ENCODE measurements at places on chromosomes 16 and 17.

DNA sequence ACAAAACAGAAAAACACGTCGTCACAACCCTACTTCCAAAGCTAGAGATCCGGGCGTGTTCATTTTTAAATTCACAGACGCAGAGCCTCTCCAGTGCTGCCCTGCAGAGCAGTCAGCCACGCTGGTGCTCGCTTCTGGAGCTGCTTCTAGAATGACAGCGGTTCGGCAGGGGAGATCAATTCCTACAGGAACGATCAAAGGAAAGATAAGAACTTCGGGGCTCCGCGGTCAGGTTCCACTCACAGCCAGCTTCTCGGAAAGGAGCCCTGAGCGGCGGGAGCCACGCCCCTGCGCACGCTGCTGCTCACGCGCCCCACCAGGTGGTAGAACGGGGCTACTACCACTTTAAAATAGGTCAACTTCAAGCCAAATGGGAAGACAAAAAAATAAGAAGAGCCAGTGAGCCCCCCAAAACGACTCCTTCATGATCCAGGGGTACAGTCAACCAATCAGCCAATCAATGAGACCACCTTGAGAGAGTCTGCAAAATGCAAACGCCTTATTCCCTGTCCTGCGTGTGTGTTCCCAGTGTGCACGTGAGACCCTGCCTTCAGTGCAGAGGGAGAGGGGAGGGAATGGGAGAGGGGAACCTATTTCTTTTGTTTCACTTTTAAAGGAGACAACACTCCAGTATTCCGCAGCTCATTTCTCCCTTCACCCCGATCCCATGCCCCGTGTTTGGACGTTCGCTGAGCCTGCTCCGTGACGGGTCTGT, 209.7 kb downstream of the RBFOX3 start:
- peak; percentile 50 for DNase-seq

DNA sequence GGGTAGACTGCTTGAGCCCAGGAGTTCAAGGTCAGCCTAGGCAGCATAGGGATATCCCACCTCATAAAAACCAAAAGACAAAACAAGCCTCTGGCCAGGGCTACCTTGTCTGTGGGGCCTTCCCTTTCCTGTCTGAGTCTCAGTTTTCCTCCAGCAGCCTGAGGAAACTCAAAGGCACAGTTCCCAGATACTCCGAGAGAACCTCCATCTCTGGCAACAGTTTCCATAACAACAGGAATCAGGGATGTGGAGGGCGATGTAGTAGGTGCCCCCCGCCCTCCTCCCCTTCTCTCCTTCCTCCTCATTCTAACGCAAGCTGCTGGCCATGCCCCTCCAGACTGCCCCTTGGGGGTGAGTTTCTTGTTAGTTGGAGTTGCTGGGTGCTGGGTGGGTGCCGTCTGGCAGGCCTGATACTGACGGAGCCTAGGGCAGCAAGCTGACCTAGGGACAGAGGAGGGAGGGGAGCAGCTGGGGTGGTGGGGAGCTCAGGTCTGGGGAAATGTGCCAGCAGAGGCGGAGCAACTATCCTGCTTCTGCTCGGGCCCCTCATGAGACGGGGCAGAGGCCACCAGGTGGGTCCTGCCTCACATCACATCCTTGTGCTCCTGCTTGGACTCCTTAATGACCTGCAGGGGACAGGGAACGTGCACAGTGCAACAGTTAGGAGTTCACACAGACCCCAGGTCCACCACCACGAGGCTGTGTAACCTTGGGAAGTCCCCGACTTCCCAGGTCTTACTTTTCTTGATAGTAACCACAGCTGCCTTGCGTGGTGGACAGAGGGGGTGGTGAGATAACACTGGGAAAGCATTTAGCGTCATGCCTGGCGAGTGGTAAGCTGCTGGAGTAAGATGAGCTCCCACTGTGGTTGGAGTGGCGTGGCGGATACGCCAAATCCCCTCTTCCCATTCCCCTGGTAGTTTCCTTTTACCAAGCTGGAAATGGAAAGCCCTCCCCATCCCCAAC, 7.8 kb upstream of the EFTUD2 start:
- DNase-seq: no peak

- no peak for DNase-seq
Observed at GRCh38 chr17:61391595-61392291, 7.9 kb upstream of the TBX2 start.

DNA sequence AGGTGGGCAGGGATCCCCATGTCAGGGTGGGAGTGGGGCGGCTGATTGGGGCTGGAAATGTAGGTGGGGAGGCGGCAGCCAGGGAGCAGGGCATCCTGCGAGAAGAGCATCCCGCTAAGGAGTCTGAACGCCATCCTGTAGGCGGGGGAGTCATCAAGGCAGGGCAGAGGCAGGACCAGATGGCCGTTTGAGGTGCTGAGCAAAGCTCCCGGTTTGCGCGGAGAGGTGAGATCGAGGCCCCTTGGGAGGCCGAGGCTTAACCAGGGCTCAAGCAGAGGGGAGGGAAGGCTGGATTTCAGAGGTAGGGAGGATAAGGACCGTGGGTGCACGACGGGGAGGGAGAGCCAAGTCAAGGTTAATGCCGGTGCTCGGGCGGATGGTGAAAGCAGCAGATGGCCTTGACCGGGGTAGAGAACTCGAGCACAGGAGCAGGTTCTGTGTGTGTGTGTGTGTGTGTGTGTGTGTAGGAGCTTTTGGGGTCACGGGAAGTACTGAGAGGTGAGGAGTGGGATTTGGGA, 472 bp upstream of the NME2 start:
- DNase-seq: no peak

DNA sequence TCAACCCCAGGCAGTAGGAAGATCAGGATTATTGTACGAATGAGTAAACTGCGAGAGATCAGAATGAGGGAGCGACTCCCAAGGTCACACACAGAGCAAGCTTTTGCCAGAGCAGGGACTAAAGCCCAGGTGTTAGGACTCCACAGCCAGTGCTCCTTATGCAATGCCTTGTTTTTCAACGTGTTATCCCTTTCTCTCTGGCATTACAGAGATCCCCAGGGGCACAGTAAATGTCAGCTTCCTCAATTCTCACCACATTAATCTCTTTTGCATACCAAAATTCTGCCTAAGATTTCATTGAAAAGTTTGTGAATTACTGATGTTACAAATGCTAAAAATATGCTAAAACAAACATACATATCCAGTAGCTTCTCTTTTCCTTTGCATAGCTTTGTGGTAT, 68.1 kb upstream of the CES5A start:
- no peak for DNase-seq

DNA sequence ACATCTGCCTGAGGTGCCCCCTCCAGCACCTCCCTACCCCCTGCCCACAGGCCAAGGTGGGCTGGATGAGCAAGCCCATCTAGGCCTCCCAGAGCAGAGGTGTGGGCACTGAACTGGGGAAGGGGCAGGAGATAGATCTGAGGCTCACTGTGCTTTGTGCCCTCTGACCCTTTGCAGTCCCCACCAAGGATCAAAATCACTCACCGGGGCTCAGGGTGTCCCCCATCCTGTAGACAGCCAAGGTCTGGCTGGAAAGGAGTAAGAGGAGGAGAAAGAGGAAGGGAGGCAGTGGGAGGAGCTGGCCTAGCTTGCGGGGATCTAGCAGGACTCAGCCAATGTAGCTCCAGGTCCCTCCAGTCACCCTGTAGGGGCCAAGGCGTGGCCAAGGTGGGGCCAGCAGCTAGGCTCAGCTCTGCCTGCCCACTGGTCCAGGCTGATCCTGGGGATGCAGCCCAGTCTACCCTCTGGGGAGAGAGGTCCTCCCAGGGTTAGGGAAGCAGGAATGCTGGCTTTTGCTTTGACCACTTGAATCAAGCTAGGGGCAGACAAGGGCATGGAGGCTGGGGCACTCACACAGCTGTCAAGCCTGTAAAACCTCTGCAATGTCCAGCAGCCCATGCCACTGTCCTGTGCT, 1.8 kb downstream of the SLC12A4 start:
- no peak for DNase-seq

GRCh38 chr17:38349097-38349730, 2.4 kb upstream of the SOCS7 start:
- DNase-seq: peak; percentile 83

DNA sequence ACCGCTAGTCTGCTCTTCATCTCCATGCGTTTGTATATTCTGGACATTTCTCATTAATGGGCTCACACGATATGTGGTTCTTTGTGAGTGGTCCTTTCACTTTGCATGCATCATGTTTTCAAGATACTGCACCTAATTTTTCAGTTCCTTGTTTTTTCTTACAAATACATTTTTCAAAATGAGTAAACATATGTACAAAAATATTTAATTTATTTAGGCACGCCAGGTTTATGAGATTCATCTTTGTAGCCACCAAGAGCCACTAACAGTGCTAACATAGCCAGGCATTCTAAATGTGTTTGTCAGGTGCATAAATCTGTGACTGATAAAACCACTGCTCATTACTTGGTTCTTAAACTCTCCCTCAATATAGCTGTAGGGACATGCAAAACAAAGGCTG, 375.3 kb downstream of the WWOX start:
- DNase-seq: no peak

DNA sequence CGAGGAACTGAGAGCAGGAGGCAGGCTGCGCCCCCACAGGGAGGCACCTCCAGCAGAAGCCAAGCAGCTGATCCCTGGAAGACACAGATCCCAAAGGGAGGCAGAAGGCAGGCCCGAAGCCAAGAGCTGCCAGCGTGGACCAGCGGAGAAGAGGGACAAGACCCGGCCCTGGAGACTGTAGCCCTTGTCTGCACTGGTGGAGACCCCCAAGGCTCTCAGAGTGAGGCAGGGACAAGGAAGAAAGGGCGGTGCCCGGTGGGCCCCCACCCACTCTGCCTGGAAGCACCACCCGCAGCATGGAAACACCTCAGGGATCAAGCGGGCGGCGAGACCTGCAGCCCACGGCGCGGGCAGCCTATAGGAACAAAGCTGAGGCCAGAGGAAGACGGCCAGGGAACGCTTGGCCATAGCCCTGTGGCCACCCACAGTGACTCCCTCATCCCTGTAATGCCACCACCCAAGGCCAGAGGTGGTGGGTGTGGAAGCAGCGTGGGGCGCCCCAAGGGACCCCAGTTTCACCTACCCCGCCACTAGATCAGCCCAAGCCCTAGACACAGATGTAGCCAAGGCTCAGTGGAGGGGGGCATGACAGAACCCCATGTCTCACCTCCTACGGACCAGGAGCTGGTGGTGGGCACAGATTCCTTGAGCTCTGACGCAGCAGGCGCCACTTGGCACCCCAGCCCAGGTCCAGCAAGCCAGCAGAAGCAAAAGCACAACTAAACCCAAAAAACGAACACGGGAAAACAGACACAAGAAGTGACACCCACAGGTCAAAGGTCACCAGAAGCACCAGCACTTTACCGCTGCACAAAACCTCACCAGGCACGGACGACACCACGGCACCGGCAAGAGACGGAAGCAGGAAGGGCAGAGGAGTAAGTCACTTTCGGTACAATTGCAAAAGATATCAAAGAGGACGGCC, 2.9 kb upstream of the SIRT7 start:
- no peak for DNase-seq

GRCh38 chr17:6843241-6843880, 11.8 kb upstream of the TEKT1 start:
- DNase-seq: peak; percentile 27

- DNase-seq: no peak
Observed at GRCh38 chr17:66177048-66177447, 14.9 kb downstream of the CEP112 start.

DNA sequence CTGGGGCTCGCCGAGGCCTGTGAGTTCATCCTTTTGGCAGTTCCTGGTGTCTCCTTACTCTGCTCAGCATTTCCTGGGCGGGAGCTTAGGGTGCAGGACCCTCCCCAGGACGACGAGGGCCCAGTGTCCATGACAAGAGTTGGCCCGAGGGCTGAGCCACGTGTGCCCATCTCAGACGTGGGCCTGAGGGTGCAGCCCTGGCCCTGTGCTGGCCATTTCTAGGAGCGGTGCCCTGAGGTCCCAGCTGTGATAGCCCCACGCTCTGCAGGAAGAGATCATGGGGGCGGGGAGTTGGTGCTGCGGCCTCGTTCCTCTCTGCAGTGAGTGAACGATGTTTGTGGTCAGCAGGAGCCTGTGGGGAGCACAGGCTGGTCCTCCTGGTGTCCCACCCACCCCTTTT, 6.0 kb upstream of the MC1R start:
- no peak for DNase-seq

DNA sequence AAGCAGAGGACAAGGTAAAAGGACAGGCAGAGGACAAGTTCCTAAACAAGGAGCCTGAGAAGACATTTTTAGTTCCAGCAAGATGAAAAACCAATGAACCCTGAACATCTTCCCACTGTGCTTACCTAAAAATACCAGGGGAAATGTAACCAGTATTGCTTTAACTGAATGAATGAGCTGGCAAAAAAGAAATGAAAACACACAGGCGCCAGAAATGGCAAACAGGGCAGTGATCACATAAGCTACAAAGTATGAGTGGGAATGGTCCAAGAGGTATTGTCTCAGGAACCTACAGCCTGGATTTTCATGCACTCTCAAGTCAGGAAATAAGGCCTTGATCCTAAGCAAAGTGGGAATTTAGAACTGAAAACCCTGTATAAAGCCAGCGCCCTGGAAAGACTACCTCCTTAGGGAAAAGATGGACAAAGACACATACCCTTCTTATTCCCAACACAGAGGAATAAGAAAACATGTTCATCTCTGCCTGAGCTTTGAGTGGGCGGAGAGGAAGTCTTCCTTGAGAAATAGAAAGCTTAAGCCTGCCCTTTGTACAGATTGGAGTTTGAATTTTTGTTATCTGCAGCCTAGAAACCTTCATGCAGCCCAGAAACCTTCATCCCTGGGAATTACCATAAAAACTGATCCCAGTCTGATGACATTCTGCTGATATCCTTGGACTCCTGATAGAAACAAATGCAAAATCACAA, 2.1 kb downstream of the CMTM2 start:
- no peak for DNase-seq

DNA sequence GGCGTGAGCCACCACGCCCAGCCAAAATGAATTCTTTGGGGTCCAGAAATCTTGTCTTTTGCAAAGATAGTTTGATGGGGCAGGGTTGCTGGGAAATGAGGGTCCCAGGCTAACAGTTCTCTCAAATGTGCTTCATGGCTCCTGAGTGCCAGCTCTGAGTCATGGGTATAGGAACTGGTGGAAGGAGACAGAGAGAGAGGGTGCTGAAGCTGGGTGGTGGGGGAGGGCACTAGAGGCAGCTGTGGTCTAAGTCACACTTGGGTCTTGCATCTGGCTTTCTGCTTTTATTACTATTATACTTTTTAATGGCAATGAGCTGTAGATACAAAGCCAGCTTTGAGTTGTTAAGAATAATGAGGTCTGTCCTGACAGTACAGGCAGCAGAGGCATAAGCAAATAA, 54.6 kb downstream of the PRKCA start:
- DNase-seq: no peak
